Smooth muscle cell of bladder (primary cell): ENCODE measurements at places on chromosomes 6 and 20. TPM values are rescaled to one million over a fixed set of nuclear protein-coding genes. Genes with fewer than 3 reads are reported as not detected.

DNAH8 gene
- total RNA-seq: 0.09 TPM in 1 of 2 replicates, not detected in the other

SMIM28 gene
- not detected in 2 replicates for total RNA-seq

PAQR8 gene
- total RNA-seq: 1.4 and 2.1 TPM in 2 replicates

TP53TG5 gene
- total RNA-seq: under 0.01 TPM in 1 of 2 replicates, not detected in the other

ZSCAN23 gene
- total RNA-seq: 4.4 and 6.0 TPM in 2 replicates

MAP3K4 gene
- total RNA-seq: 38.1 and 38.3 TPM in 2 replicates

SLC4A11 gene
- total RNA-seq: 1.0 and 1.1 TPM in 2 replicates
